Brain (organoid and tissue), 16 donors: ENCODE measurements at places on chromosomes 4 and X.

- no peak for DNase-seq
Observed at GRCh38 chrX:47597222-47597621, 15.0 kb downstream of the TIMP1 start.

DNA sequence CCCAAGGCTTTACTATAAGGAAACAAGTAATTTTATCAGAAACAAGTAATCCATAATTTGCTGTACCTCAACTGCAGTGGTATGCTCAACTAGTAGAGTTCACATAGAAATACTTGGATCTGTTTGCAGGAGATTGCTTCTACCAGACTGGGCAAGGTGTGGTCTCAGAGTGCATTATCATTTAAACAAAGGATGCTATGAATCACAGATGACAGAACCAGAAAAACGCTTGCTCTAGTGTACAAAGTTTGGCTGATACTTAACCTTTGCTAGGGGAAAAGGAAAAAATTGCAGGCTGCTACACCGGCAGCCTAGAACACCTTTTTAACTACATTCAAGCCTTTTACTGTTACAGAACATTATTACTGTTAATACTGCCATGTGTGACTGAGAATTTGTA is 97.1 kb downstream of the ENOX2 start:
- no peak for DNase-seq

DNA sequence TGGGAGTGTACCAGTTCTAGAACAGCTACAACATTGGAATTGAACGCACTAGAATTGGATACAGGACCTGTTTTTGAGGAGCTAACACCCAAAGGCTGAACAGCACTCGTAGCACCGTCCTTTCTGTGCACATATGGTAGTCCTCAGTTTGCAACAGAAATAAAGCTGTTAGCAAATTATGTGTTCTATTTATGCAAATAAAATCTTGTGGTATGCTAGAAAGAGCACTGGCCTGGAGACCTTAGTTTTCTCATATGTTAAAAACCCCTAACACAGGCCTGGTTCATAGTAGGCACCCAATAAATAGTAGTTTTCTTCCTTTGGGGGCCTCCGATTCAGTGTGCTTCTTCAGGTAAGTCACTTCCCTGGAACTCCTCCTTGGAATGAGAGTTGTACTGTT is 140.3 kb downstream of the AR start:
- DNase-seq = peak; percentile 2

DNA sequence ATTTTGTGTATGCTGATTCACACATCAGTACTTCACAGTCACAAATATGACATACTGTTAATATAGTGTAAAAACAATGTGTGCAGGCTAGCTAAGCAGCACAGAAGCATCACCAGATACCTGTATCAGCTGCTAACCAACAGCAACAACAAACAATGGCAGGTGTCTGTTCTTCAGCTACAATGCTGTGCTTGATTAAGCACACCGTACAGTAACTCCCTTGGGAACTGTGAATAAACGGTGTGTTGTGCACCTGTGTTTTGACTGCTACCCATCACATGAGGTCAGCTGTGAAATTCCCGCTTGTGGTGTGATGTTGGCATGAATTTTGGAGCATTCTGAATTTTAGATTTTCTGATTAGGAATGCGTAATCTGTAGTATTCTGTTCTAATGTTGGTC is 379.7 kb upstream of the FAT1 start:
- peak; percentile 45 for DNase-seq

- no peak for DNase-seq
Observed at GRCh38 chr4:38084877-38085711, 124.9 kb downstream of the PTTG2 start.

DNA sequence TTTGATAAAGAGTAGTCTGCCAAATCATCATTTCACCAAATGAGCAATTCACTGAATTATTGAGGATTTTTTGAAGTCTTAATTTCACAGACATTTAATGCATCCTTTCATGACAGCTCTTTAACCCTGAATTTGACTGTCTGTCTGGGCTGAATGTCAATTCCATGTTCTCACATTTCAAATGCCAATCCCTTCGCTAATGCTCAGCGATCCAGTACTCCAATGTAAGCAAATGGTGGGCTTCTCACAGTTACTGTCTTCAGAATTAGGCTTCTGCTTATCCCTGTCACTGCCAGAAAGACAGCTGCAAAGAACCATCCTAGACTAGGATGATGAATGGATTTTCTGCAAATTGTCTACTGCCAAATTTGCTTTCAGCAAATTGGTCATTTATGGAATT is 36.2 kb upstream of the USP38 start:
- DNase-seq = peak; percentile 6

GRCh38 chr4:102094481-102094880 is 250.8 kb downstream of the SLC39A8 start:
- DNase-seq = no peak

- DNase-seq = no peak
Observed at GRCh38 chr4:8258552-8259212, 10.9 kb upstream of the HTRA3 start.

GRCh38 chr4:58935332-58935731 is 1825.1 kb upstream of the IGFBP7 start:
- no peak for DNase-seq

DNA sequence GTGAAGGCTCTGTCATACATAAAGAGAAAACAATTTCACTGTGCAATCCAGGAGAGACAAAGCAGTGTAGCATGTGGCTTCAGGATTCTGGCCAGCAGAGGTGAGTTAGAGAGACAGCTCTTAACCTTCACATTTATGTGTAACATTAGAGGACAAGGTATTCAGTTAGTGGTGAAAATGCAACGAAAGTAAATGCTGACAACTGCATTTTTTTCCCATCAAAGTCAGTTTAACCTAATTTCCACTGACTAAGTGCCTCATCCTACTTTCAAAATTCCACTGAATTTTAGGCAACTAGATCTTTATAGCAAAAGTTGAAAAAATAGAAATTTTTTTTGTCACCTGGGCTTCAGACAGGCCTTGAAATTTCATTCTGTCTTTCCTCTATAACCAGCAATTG is 130.8 kb upstream of the LNX1 start:
- no peak for DNase-seq

GRCh38 chr4:115101675-115102074 is 11.7 kb downstream of the NDST4 start:
- DNase-seq = no peak

DNA sequence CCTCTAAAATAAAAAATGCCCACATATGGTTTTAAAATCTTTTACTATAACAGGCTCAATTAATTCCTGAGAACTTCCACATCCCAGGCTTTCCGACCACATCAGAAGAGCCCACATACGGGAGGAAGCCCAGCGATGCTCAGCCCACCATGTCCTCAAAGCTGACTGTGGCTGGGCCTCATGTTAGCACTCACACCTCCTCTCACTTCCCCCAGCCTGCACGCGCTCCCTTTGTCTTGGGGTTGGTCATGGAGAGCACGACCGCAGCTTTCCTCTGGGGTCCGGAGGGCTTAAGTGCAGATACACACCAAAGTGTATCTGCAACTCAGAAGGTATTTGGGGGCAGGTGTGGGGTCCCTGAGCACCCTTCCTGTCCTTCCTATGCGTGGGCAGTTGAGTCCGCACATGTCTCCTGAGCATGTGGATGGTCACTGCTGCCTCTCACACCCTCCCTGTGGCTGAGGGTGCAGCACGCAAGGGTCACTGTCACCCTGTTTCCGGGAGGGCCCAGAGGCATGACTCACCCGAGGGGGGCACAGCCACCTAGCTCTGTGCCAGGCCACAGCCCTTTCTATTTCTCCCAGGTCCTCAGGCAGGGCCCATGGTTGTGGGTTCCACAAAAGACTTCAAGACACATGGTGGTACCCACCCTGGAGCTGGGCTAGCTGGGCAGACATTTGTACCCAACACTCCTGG is 21.2 kb downstream of the WDR1 start:
- DNase-seq = no peak
